Astrocyte (in vitro differentiated cells and primary cell): ENCODE measurements at places on chromosomes 16 and 17.
A peak's percentile ranks its signal among the peaks of the same experiment; 100 is the strongest.

DNA sequence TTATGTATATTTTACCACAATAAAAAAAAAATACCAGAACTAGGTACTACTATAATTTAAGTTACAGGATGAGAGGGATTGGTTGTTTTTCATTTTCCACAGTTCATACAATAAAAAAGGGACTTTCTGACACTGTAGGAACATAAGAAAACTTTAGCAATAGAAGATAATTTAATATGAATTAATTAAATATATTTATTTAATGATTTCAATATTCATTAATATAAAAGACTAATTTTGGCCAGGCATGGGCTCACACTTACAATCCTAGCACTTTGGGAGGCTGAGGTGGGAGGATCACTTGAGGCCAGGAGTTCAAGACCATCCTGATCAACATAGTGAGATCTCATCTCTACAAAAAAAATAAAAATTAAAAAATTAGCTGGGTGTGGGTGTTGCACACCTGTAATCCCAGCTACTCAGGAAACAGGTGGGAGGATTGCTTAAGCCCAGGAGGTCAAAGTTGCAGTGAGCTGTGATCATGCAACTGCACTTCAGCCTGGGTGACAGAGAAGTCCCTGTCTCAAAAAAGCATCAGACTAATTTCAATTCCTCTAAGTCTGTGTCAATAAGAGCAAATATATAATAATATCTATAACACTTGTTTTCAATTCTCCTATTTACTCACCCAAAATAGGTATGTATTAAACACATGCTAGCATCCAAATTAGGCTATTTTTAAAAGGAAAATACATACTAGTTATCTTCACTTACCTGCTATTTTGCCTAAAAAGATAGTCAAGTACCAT is 79.6 kb downstream of the BRIP1 start:
- DNase-seq, result no peak

- no peak for DNase-seq
Measured at GRCh38 chr17:72123530-72124437, 3.0 kb downstream of the SOX9 start.

- DNase-seq, result no peak
Measured at GRCh38 chr17:78435330-78436005, 57.0 kb downstream of the PGS1 start.

DNA sequence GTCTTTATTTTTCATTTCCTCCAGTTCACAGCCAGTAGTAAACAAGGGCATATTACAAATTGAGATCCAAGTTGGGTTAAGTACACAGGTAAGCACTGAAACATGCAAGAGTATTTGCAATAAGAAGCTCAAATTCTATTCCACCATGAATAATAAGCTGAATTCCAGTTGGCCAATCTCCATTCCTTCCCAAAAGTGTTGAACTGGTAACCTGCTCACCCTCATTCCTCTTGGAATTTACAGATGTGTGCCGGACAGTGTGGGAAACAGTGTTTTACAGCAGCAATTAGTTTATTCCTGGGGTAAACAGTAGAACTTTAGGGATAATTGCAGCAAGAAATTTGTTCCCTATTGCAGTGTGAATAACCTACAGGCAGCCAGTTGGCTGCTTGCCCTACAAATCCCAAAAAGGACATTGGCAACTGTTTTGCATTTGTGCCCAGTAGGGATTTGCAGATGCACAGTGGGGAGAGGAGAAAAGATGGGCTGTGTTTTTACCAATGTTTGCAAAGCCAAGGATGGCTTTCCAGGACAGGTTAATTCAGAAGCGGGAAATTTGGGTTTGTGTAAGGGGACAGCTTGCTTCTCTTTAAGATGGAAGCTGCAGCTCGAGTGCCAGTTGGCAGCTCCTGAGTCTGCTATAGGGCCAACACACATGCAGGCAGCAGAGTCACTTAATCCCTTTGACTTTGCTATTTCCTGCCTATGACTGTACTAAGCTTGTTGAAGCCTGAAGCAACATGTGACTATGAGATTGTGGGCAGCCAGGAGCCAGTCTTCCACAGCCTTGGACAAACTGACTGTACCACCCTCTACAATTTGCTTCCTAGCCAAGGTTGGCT is 318.9 kb downstream of the MAP2K6 start:
- peak; percentile 82 for DNase-seq

GRCh38 chr16:79430191-79430678 is 170.3 kb downstream of the MAF start:
- no peak for DNase-seq

- DNase-seq, result peak; percentile 25
Measured at GRCh38 chr16:31267332-31268032, 7.7 kb downstream of the ITGAM start.

GRCh38 chr17:79836972-79837887 is 2.0 kb downstream of the CBX4 start:
- DNase-seq, result peak; percentile 53

- DNase-seq, result no peak
Measured at GRCh38 chr16:6122401-6122800, 1024.8 kb upstream of the EEF2KMT start.

GRCh38 chr16:87063543-87063942 is 253.6 kb downstream of the C16orf95 start:
- no peak for DNase-seq

- DNase-seq, result no peak
Measured at GRCh38 chr17:17570140-17570797, 21.2 kb downstream of the PEMT start.

- DNase-seq, result no peak
Measured at GRCh38 chr16:84754956-84755672, 55.3 kb downstream of the USP10 start.

GRCh38 chr16:1420111-1420539 is 422 bp downstream of the UQCC4 start:
- DNase-seq, result no peak

DNA sequence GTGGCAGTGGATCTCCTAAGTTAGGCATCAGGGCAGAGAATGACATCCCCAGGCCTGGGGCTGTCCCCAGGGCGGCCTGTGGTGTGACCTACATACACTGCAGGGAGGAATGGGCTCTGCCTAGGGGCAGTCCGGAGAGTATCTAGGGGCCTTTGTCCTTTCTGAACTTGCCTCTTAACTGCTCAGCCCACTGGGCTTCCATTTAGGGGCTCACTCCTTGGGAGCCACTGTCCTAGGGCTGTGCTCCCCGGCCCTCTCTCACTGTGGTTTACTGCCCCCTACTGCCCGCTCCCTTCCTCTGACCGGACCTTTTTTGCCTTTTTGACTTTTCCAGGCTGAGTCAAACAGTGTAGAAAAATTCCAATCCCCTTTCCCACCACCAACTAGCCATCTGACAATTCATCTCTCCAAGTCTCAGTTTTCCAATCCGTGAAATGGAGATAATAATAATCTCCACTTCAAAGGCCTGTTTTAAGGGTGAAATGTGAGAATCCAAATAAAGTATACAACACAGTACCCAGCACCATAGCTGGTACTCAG is 66.8 kb downstream of the DNAH3 start:
- peak; percentile 27 for DNase-seq

DNA sequence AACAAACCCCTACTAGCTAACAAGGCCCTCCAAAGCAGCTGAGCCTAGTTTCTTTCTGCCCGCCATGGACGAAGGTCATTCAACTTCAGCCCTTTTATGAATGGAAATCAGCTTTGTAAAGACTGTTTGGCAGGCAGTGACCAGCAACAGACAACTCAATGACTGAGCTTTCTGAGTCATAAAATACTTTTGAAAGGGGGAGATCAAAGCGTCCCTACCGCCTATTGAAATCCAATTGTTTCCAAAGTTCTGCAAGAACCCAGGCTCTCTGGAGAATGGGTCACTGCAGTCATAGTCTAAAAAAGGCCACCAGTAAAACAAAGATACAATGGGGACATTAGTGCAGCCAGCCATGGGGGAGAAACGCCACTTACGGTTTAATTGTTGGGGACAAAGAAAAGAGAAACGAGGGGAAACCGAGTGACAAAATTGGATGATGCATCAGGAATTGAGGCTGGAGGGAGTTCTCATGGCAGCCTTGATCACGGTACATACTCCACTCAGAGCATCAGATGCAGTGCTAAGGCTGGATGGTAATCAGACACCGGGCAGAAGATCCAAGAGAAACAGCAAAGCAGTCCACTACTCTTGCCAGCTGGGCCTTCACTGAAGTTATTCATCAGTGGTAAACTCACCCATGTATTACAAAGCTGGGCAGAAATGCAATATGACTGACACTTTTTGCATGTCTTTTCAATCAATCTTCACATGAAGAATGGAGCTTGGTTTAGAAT is 9.8 kb downstream of the ADAMTS18 start:
- DNase-seq, result peak; percentile 25

DNA sequence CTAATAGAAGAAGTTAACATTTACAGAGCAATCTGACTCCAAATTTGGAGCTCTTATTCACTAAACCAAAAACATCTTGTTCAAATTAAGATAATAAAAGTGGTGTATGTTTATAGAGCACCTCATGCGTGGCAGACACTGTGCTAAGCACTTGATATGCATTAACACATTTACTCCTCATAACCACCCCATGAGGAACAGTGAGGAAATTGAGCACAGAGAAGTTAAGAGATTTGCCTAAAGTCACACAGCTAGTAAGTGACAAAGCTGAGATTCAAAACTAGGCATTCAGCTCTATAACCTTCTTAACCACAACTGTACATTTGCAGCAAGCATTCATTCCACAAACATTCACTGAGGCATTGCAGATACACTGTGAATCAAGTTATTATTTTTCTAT is 94.0 kb downstream of the VAT1L start:
- DNase-seq, result peak; percentile 45

DNA sequence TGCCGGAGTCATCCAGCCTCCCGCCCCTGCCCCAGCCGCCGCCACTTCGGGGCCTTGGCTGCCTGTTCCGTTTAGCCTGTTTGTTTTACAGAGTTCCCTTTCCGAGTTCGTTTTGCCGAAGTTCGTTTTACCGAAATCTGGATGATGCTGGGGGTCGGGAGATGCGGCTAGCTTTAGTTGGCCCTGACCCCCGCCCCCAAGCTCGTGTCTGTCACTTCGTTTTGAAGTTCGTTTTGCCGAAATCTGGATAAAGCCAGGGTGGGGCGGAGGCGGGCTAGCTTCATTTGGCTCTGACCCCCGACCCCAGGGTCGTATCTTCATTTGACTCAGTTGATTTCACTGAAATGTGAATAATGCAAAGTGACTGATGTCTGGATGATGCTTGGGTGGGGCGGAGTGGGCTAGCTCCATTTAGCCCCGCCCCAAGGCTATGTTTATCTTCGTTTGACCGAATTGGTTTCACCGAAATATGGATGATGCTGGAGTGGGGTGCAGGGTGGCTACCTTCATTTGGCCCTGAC is 591 bp downstream of the PSMD7 start:
- DNase-seq, result no peak

DNA sequence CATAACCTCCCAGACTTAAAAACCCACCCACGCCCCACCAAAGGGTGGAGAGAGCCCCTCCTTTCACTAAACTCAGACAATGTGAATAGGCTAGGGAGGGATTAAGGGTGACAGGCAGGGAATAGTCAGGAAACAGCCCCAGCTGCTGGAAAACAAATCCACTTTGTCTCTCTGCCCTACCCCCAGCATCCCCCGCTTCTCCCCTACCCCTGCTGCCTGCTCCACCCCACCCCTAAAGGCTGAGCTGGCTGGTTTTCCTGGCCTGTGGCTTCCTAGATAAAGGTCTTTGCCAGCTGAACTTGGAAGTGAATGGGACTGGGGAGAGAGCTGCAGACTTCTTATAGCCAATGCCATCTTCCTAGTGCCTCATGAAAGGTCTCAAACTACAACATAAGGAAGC is 15.0 kb downstream of the CAVIN1 start:
- no peak for DNase-seq

DNA sequence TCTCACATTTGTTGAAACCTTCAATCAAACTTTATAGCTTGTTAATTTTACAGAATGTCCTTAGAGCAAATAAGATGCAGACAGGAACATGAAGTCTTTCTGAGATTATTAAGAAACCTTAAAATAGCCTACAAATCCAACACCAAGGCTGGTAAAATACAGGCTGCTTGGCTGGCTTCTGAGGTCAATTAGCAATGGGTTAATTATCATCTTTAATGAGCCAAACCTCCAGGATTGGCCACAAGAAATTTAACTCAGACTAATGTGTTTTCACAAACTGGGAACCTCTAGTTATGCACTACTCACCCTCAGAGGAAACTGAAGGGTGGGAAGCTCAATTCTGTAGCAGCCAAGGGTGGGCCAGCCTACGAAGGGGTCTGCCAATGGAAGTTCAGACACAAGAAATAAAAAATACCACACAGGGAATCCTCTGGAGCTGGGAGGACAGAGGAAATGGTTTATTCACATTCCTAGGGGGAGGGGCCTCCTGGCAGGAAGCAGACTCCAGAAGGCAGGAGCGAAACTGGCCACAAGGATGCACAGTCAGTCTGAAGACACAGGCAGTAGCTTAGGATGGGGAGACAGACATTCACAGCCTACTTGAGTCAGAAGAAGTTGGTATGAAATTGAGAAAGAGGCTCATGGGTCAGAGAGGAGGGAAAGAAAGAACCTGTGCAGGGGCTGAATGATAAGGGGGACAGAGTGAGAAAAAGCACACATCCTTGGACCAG is 36.1 kb downstream of the HIC1 start:
- peak; percentile 97 for DNase-seq
